Kidney epithelial cell (primary cell): ENCODE measurements at places on chromosomes 1 and 21. TPM values are rescaled to one million over a fixed set of nuclear protein-coding genes. Genes with fewer than 3 reads are reported as not detected.

The SYF2 gene
- 63.3 and 80.7 TPM in 2 replicates for total RNA-seq

The LIPI gene
- total RNA-seq = not detected in 2 replicates

The ZNF436 gene
- total RNA-seq = 7.3 and 11.7 TPM in 2 replicates

The ST6GALNAC5 gene
- 9.4 and 10.8 TPM in 2 replicates for total RNA-seq

The GBP1 gene
- total RNA-seq = 20.4 and 29.0 TPM in 2 replicates

The SLAMF9 gene
- not detected in 2 replicates for total RNA-seq

The GLIS1 gene
- 0.63 and 0.75 TPM in 2 replicates for total RNA-seq

The RNF2 gene
- 17.1 and 21.4 TPM in 2 replicates for total RNA-seq

The EPHX1 gene
- 23.6 and 24.6 TPM in 2 replicates for total RNA-seq

The FAM177B gene
- not detected in 2 replicates for total RNA-seq

The SELL gene
- total RNA-seq = not detected in 2 replicates

The CYYR1 gene
- total RNA-seq = 6.2 and 6.4 TPM in 2 replicates

DNA sequence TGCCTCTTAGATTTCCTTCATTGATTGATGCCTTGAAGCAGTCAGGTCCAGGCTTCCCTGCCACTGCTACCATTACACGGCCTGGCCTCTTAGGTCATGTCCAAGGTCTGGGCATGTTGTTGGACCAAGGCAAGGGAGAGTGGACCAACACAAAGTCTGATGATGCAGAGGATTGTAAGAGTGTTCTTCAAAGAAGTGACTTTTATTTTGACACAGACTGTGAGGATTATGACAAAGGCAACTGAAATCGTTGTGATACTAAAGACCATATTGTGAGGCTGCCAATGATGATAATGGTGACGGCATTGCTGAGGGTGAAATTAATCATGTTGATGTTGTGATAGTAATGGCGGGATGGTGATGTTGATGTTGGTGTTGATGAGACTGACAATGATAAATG, 149.5 kb downstream of the GRIK3 start:
- DNase-seq = no peak

GRCh38 chr1:110672001-110672752, 2.6 kb downstream of the KCNA3 start:
- DNase-seq = no peak

GRCh38 chr21:45263534-45263933, 24.2 kb downstream of the POFUT2 start:
- no peak for DNase-seq

GRCh38 chr1:14737561-14738094, 139.1 kb downstream of the KAZN start:
- DNase-seq = no peak

GRCh38 chr1:41657679-41658295, 173.3 kb upstream of the EDN2 start:
- no peak for DNase-seq

- DNase-seq = no peak
These were observed 27.4 kb downstream of the CACHD1 start for GRCh38 chr1:64497088-64497883.

DNA sequence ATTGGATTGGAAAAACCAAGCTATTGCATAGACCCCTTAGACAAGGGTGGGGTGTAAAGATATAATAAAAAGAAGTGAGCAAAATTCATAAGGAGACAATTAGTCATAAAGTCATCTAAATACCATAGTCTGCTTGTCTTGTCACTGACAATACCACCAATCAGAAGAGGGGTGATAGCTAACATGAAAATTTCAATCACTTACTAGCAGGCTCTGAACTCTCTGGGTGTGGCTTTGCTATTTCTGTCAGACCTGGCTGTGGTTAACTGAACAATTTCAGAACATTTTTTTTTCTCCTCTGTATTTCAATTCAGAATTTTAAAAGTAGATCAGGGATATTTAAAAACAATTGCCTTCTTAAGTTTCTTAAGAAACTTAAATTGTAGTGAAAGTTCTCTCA, 158.5 kb upstream of the PRMT6 start:
- DNase-seq = no peak

GRCh38 chr1:90833466-90834110, 116.5 kb upstream of the BARHL2 start:
- no peak for DNase-seq

GRCh38 chr1:186082235-186082937, 292.7 kb downstream of the TPR start:
- peak; percentile 77 for DNase-seq

DNA sequence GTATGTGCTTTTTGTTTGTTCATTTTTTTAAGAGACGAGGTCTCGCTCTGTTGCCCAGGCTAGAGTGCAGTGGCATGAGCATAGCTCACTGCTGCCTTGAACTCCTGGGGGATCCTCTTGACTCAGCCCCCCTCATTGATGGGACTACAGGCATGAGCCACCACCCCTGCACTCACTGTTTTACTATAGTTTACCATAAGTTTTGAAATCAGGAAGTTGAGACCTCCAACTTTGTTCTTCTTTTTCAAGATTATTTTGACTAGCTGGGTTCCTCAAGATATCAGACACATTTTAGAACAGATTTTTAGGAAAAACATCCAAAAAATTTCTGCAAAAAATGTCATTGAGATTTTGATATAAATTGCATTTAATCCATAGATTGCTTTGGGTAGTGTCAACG, 120.4 kb upstream of the FGGY start:
- no peak for DNase-seq

GRCh38 chr1:63497577-63497976, 25.4 kb downstream of the ITGB3BP start:
- no peak for DNase-seq

DNA sequence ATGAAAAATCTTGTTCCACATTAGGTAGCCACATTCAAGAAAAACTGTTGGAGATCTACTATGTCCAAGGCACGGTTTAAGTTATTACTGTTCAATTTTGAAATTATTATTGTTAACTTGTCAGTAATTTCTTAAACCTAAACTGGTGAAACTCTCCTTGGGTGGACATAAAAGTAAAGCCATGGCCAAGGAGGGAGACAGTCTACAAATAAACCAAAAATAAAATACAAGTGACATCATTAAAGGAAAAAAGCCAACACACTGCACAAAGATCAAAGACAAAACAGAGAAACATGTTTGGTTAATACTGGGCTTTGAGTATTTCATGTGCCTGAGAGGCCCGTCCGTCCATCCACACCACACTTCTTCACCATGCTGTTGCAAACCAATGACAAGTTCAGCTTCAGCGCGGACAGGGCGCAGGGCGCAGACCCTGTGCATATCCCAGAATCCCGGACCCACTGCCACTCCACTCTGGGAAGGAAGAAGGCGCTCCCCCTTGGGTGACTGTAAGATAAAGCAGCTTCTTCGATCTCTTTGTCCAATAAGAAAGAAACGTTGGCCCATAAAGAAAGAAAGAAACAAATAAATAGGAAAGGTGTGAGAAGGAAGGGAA, 918 bp upstream of the RASAL2 start:
- DNase-seq = no peak

DNA sequence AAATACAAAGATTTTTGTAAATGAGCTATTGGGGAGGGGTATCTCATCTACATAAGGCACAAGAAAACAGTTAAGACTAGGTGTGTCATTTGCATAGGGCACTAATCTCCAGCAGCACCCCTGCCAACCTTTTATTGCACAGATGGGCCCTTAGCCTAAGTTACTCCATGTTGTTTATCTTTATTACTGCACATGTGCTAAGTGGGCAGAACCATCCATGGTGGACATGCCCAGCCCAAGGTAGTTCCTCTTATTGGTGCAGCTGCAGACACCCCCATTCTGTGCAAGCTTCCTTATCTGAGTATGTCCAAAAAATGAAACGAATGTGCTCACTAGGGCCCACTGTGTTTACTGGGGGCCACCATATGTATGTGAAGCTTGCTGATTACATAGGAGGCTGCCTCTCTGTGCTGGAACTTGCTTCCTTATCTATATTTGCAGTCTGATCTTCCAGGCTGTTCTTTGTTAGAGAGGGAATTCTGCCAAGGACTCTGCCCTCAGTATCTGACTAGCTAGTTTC, 77.3 kb upstream of the NEK7 start:
- DNase-seq = no peak
